Anterior cingulate cortex (tissue), 58 donors: ENCODE measurements at places on chromosomes 4 and X.

DNA sequence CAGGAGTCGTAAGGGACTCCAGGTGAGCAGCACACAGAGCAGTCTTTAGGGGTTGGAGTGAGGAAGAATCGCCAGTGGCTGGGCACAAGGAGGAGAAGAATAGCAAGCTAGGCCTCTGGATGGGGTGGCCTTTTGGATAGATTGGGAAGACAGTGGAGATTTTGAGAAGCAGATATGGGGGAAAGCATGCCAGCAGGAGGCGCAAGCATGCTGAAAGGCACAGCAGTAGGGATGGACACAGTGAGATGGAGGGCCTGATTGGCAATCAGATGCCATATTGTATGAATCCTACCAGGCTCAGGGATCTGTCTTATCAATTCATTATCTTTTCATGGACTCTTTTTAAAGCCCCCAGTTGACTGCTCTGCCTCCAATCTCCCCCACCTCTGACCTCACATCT, 60.4 kb upstream of the MAGEA4 start:
- no peak for DNase-seq

DNA sequence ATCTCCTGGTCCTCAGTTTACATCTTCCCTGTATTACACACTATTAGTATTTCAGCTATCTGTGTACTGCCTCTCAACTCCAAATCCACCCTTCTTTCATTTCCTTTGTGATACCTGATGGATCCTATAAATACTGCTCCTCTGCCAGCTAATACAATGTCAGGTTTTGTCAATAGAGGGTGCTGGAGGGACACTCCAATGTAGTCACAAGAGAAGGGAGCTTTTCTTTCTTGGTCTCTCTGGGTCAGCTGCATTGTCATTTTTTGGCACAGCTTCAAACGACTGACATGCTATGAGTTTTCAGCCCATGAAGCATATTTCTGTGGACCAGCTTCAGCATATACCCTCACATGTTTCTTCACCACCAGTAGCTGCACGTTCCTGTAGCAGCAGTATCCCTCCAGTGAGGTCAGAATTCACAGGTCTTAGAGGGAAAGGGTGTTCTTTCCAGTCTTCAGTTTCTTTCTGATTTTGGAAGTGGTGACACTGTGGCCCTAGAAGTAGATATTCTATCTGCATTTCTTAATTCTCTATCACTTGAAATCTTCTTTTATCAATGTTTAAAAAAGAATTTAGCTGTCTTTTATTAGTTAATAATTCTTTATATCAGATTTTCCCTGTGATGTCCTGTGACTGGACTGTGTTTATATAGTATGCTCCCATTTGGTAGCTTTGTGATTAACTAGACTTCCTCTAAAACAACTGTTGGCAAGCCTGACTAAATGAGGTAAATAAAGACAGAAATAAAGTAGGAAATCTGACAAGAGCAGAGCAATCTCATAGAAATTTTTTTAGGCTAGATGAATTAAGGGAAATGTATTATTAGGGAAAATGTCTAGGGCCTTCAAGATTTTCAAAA, 60.6 kb downstream of the GABRA2 start:
- no peak for DNase-seq

- DNase-seq = no peak
Observed at GRCh38 chr4:118969359-118969758, 80.7 kb downstream of the SYNPO2 start.

- DNase-seq = no peak
Observed at GRCh38 chrX:85109235-85109634, 105.6 kb downstream of the APOOL start.

- no peak for DNase-seq
Observed at GRCh38 chr4:76657443-76657842, 222.4 kb downstream of the SHROOM3 start.
